Fibroblast of skin of scalp (primary cell): ENCODE measurements at places on chromosomes 1 and 21.
A peak's percentile ranks its signal among the peaks of the same experiment; 100 is the strongest.

GRCh38 chr1:211910113-211910884, 79.7 kb upstream of the LPGAT1 start:
- DNase-seq, result no peak

- peak; percentile 35 for DNase-seq
Observed at GRCh38 chr1:164728719-164729118, 169.7 kb downstream of the PBX1 start.

- no peak for DNase-seq
Observed at GRCh38 chr1:2971609-2972008, 49.7 kb upstream of the ACTRT2 start.

DNA sequence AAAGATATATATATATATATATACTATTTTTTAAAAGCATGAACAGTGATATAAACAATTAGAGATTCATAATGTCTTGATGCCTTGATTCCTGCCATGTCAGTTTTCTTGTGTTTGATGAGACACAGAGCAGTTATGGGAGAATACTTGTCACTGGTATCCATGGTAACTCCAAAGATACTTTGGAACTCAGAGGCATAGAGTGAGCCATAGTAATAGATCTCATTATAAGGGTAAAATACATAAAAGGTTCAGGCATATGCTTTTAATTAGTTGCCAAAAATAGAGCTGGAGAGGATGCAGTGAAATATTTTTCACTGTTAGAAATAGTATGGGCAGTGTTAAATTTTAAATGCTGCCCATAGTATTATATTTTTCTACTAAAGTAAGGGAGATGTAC, 134.1 kb downstream of the SYT14 start:
- DNase-seq, result peak; percentile 61

GRCh38 chr1:239718571-239718970, 332.2 kb downstream of the CHRM3 start:
- DNase-seq, result no peak

- no peak for DNase-seq
Observed at GRCh38 chr1:178500091-178500770, 3.5 kb upstream of the CLEC20A start.

DNA sequence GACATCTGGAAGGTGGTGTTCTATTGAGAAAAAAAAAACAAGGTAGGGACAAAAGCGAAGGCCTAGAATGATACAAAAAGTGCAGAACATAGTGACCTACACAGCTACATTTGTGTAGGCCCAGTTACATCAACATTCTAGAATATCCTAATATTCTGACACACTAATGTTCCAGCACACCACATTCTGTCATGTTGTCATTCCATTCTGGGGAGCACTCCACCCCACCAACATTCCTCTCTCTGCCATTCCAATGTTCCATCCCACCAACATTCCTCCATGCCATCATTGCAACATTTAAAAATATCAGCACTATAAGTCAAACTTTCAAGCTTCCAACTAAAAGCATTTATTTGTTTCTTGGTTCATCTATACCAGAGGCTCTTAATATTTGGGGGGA, 28.5 kb downstream of the COA7 start:
- peak; percentile 91 for DNase-seq

DNA sequence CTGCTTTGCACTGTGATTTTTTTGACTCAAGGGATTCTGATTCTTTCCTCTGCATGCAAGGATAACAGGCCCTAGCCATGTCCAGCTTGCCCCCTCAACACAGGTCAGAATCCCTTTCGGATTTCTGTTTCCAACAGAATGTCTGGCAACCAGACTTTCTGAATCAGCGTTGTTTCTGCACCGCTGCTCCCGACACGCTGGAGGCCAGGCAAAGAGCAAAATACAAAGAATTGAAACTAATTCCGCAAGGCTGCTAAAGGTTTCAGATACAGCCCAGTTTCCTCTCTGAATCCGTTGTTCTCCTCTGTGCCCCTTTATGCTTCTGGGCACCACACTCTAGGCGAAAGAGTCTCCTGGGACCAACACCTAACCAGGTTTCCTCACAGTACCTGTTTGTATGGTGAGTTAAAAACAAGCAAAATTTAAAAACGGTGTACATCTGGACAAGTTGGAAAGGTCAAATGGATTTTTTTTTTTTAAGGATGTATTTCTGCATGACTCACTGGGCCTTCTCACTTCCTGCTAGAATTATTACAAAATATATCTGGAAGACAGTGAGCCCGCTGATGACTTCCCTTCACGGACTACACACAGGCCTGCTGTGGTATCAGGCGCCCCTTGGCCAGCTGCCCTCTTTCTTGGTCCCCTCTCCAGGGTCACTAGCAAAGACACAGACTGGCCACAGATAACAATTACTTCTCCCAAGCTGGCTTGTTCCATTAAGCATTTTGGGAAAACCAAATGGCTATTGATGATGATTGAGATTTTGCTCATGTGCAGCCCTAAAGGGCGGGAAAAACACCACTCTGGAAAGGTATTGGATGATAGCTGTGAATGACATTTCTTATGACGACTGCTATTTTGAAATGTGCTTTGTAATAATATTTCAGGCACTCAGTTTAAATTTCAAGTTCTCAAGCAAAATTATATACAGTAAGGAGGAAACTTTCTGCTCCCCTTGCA, 118.3 kb downstream of the TGFB2 start:
- DNase-seq, result peak; percentile 68
